ENCODE measurements at places on chromosomes 1 and 21. TPM values are rescaled to one million over a fixed set of nuclear protein-coding genes. Genes with fewer than 3 reads are reported as not detected.

GRCh38 chr1:109531826-109532364 lies 7.8 kb upstream of the GPR61 start:
- no peak for DNase-seq

- DNase-seq: peak; percentile 29
These were observed 143.7 kb downstream of the KCNT2 start for GRCh38 chr1:196464480-196464941.

DNA sequence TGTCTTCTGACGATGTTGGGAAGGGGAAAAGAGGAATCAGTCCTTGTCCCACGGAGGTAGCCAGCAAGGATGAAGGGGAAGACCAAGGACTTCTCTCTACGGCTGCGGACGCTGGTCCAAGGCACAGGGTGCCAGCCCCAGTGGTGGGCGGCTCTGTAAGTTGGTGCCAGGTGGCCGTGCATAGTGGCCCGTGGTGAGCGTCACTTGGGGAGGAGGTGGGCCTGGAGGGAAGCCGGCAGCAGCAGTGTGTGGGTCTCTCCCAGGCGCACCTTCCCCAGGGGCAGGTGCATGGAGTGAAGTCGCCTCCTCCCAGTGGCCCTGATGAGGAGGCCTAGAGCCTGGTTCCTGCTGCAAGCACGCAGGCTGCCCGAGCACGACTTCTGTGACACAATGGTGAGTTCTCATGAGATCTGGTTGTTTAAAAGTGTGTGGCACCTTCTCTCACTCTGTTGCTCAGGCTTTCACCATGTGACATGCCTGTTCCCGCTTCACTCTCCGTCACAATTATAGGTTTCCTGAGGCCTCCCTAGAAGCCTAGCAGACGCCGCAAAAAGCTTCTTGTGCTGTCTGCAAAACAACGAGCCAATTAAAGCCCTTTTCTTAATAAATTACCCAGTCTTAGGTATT lies 43.6 kb upstream of the TIAM1 start:
- DNase-seq: no peak

DNA sequence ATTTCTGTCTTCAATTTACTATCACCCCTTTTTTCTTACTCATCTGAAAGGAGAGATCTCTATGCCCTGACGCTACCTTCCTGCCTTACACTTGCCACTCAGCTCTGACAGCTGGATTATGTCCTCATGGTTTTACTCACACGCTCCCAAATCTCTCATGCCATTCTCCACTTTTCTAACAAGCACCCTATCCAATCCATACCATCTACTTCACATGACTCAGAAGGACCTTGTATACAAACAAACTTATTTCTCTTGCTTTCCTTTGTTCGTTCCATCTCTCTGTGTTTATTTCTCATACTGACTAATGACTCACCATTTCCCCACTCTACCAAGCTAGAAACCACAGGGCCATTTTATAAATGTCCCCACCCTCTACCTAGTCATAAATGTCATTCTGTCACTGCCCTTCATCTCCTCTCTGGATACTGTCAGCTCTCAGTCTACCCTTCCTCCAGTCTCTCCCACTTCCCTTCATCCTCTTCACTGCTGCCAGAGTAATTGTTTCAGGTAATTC lies 87.3 kb downstream of the USP24 start:
- no peak for DNase-seq

The GBP6 gene
- 0.21 TPM for total RNA-seq

The ROR1 gene
- total RNA-seq: 21.5 TPM

Measured in kidney epithelial cell (primary cell).